IPS DF 6.9 (cell line): ENCODE measurements at places on chromosomes 5 and 9.

DNA sequence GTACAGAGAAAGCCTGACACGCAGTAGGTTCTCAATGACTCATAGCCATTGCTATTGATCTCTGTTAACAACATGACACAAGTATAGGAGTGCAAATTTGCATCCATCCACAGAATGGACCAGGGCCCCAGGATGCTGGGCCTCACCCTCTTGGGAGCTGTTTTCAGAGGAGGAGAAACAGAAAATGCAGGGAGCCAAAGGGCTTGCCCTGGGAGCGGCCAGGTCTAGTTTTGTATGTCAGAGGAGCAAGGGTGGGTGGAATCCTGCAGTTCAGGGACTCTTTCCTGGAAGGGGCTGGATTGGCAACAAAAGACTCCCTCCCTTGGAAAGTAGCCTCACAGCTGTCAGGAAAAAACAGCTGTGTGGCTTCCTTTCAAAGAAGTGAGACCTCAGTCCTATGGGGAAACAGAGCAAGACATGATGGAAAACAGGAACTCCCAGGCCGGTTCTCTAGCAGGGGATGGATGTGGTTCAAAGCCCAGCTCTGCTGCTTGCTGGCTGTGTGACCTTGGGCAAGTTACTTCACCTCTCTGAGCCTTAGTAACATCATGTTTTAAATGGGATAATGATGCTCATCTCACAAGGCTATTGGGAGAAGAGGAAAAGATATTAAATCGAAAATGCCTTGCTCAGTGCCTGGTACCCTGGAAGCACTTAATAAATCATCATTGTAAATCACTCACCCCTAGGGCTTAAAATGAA, 50.5 kb upstream of the SH3PXD2B start:
- DNase-seq, result no peak

GRCh38 chr5:17014686-17015085, 78.6 kb upstream of the MYO10 start:
- DNase-seq, result no peak

DNA sequence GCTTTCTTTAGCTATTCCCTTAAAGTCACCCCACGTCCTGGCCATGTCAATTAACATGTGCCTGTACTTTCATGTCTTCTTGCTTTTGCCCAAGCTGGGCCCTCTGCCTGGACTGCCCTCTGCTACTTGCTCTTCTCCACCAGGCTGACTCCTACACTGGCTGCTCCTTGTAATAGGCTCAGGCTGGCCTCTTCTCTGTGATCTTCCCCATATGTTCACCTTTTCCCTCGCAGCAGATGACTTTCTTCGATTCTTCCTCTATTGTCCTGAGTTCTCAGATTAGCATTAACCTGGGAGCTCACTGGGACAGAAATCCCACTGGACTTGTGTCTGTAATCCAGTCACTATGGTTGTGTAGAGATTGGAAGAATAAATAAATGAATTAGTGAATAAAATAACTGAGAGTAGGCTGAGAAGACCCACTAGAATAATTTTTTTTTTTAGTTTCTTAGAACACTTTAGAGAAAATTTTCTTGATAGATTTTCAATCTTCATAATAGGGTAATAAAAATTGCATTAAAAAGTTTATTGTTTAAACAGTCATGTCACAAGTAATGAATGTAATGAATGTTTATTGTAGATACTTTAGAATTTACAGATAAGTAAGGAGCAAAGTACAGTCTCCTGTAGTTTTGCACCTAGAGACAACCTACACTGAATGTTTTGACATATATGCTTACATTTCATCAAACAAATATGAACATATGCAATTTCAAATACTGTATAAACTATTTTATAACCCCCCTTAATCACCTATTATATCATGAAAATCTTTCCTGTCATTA, 47.4 kb upstream of the TNFSF15 start:
- DNase-seq, result no peak

DNA sequence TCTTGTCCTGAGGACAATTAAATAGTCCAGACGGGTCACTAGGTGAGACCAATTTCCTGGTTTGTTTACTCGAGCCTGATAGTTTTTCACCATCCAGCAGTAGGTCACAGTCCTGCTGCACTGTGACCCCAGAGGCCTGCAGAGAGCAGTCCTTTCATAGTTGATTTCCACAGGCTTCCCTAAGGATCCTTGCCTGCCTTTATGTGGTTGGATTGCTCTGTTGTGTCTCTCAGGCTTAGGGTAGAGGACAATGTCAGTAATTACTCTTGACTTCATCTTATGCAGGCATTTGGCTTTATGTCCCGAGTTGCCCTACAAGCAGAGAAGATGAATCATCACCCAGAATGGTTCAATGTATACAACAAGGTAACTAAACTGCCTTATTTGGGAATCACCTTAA, 9.0 kb upstream of the CATSPER3 start:
- DNase-seq, result peak; percentile 9

- no peak for DNase-seq
Measured at GRCh38 chr9:89277454-89277853, 33.5 kb upstream of the CKS2 start.

DNA sequence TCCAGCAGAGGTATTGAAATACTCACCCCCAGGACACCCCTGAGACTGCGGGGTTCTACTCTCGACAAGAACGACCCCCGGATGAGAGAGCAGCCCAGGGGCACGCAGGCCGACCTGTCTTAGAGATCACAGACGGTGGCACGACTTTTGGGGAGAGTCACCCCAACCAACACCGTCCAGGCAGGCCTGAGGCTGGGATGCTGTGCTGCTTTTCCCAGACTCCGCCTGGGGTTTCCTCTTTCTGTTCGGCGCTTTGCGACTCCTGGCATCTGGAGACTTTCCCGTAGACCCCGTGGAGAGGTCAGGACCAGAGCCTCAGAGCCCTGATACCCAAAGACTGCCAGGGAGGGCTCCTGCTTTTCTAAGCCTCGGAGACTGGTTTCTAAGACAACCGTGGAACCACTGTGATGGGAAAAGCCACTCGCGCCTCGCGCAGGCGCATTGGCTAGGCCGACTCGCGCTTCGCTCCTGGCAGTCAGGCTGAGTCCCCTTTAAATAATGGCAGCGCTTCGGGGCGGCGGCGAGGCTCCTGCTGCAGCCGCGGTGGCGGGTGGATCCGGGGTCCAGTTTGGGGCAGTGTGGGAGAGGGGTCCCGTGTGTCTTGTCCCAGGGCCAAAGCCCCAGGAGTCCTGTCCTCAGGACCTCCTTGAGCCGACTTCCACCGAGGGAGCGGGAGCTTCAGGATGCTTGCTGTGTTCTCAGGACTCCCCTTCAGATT, 484.0 kb downstream of the SPATA31A7 start:
- no peak for DNase-seq

DNA sequence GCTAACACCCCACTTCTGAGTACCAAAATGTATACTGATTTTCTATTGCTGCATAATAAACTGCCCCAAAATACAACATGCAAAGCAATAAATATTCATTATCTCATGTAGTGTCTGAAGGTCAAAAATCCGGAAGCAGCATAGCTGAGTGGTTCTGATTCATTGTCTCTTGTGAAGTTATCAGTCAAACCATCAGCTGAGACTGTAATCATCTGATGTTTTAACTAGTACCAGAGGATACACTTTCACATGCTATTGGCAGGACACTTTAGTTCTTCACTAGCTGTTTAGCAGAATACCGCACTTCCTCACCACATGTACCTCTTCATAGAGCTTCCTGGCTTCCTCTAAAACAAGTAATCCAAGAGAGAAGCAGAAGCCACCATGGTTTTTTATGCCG, 12.7 kb upstream of the TMEM161B start:
- DNase-seq, result no peak

DNA sequence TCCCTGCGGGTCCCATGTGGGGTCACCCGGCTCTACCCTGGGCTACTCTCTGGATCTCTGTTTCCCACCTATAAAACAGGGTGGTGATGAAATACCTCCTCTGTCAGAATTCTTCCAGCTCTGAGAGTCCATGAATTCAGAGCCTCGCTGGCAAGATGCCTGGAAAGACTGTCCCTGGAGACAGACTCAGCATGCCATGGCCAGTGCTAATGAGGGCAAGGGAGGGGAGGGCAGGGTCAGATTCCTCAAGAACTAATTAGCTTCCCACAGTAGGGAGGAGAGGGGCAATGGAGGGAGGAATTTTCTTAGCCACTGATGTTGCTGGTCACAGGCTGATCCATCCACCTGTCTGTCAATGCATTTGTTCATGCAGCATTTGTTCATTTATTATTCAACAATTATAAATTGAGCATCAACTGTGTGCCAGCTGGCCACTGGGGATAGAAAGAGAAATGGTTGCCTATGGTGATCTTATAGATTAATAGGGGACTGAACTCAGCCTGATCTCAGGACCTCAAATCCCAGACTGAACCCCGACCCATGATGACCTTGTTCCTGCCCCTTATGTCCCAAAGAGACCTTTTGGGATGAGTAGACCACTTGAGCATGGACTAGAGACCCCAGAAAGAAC, 4.7 kb downstream of the SYNPO start:
- DNase-seq, result no peak

- DNase-seq, result no peak
Measured at GRCh38 chr5:997711-998110, 10.9 kb upstream of the NKD2 start.

DNA sequence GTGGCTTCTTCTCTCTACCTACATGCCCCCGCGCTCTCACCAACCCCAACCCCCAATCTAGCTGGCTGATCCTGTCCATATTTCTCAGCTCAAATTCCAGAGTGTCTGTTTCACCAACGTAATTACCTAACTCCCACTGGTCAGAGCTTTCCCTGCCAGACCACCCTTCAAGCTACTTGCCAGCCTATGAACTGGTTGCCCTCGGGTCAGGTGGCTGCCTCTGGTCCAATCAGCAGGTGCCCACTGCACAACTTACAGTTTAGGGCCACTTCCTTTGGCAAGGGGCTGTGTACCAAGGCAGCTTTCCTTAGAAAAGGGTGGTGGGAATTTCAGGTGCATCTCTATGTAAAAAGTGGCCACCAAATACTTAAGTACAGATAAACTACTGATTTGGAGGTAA, 92.2 kb upstream of the SLC30A5 start:
- no peak for DNase-seq

DNA sequence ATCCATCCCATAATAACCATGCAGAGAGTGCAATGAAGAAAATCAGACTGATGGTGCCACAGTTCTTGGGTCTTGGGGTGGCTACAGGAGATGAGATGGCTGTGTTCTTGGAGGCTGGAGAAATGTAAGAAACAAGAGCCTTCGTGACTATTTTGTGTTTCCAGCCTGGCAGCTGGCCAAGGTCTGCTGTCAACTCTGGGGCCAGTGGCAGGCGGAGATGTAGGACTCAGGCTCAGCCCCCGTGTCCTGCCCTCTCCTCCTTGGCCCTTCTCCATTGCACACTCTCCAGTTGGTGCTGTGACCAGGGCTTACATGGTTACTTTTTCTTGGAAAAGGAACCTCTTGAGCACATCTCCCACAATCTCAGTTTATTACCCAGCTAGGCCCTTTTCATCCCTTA, 235.4 kb downstream of the DMRT2 start:
- no peak for DNase-seq

- DNase-seq, result no peak
Measured at GRCh38 chr5:14743601-14744295, 79.2 kb downstream of the OTULIN start.

GRCh38 chr5:74192606-74193299, 447.8 kb downstream of the ENC1 start:
- DNase-seq, result no peak

DNA sequence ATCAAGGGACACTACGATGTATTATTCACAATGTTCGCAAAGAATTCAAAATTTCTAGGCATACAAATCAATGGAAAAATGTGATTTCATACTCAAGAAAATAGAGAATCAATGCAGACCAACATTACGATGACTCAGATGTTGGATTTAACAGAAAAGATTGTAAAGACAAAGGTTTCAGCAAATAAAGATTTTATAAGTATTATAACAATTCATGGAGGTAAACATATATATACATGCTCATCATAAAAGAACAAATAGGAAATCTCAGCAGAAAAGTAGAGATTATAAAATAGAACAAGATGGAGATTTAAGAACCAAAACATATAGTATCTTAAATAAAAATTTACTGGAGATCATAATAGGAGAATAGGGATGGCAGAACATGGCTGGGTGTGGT, 93.4 kb upstream of the JAK2 start:
- no peak for DNase-seq

GRCh38 chr9:86259557-86259956, at the start of gene C9orf153:
TSS of gene C9orf153 (minus strand) at chr9:86259657. CDS start at chr9:86229603, 30,054 bp downstream.
- no peak for DNase-seq

DNA sequence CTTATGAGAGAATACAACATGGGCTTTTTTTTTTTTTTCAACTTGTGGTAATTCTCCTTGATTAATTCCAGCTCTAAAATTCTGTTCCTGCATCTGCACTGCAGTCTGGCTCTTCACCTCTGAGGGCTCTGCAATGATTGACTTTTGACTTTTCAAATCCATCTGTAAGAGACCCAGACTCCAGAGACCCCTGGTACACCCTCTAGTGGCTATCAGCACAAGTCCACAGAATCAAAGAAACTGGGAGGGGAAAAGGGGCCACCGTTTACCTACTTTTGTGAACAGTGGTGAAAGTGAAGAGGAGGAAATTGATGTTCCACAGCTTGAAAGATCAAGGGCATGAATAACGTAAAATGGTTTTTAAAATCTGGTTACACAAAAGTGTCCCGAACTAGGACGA, 151.6 kb downstream of the SLIT3 start:
- no peak for DNase-seq

- DNase-seq, result no peak
Measured at GRCh38 chr5:444226-444625, 1.2 kb downstream of the EXOC3 start.

GRCh38 chr5:1110307-1111240, 1.3 kb downstream of the SLC12A7 start:
- no peak for DNase-seq

DNA sequence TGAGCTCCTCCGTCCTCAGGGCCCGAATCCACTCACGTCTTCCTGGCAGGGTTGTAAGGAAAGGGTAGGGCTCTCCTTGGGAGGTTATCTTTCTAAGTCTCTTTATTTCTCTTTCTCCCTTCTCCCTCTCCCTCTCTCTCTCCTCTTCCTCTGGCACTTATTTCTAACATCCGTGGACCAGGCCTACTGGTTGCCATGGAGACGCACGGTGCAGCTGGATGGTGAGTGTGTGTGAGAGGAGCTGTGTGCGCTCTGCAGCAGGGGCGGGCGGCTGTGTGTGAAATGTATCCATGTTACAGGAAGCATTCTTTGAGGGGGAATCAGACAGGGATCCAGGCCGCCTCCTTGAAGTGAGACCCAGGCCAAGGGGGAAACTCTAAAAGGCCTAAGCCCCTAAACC, 32.2 kb downstream of the PCDH1 start:
- DNase-seq, result no peak

- no peak for DNase-seq
Measured at GRCh38 chr5:115024922-115025321, 144.8 kb downstream of the TRIM36 start.

DNA sequence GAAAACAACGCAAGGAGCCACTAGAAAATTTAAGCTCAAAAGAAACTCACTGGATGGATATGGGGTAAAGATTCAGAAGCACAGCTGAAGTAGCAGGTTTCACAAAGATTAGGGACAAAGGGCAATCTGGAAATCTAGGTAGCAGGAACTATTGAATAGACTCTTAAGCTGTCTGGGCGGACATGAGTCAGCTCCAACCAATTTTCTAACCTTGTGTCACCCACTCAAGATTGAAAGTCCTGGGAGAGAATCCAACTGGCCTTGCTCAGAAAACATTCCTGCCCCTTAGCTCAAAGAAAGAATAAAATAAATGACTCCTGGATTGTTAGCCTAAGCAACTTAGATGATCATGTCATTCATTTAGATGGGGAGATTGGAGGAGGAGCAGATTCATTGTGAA, 69.2 kb downstream of the STK32A start:
- DNase-seq, result no peak

- no peak for DNase-seq
Measured at GRCh38 chr5:132877938-132878337, 4.5 kb downstream of the LEAP2 start.

- no peak for DNase-seq
Measured at GRCh38 chr9:121798941-121799340, 147.5 kb downstream of the DAB2IP start.
